ENCODE measurements at places on chromosomes 12 and 14.

GRCh38 chr12:92458996-92459395 lies 243.8 kb upstream of the PLEKHG7 start:
- DNase-seq, result no peak

- DNase-seq, result no peak
Observed at GRCh38 chr12:6061660-6062059, 62.8 kb downstream of the VWF start.

DNA sequence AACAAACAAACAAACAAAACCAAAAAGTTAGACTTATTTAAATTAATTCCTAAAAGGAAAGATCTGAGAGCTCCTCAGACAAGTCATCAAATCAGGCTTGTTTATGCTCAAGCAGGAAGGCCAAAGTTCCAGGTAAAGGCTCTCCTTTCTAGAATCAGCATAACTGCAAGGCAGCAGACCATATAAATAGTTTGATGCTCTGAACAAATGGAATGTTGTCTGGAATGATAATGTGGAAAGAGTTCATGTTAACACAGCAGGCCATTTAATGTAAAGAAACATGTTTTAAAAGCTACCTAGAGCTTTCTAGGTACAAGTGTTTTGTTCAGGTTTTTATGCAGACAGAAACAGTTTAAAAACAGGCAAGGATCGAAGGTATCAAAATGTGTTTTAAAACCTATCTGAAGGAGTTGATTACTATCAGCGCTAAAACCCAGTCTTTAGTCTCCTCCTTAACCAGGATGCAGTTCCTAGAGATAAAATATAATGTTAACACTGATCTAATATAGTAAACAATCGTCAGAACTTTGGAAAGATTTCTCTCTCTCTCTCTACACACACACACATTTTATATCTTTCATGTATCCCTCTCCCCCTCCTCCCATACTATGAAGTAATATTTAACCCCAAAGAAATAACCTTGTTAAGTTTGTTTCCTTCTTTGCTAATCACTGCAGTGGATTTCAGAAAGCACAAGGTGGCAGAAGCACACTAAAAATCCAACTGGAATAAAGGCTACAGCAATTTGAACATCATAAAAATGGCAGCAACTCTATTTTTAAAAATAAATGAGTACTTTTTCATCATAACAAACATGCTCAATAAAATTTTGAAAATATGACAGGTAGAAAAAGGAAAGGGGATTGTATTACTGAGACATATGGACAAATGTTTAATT lies 135.5 kb downstream of the PAWR start:
- DNase-seq, result no peak

GRCh38 chr14:36227802-36228201 lies 51.3 kb upstream of the PTCSC3 start:
- DNase-seq, result no peak

DNA sequence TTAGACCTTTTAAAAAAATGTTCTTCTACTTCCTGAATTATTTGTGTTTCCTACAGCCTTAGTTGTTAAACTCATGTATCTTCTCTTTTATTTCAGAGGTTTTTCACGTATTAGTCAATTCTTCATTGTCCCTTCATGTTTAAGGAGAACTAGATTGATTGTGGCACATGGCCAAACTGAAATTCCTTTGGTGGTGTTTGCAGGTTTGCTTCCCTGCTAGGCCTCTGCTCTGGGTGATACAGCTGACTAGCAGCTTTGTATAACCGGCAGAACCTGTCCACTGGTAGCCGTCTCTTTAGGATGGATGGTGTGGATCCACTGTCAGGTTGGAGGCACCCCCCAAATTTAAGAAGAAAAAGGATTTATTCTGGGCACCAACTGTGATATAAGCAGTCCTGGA lies 262.1 kb downstream of the FBXL14 start:
- DNase-seq, result no peak

DNA sequence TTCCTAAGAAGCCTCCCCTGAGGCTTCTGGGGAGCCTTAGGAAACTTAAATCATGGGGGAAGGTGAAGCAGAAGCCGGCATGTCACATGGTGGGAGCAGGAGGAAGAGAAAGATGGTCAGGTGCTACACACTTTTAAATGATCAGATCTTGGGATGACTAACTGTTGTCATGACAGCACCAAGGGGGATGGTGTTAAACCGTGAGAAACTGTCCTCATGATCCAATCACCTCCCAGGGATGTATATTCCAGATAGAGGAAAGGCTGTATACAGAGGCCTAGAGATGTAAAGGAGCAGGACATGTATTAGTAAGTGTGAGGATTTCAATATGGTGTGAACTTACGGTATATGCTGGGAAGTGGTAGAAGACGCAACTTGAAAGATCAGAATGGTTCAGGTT lies 121.1 kb downstream of the CAND1 start:
- no peak for DNase-seq

- no peak for DNase-seq
Observed at GRCh38 chr12:103956509-103957027, 9.1 kb upstream of the TDG start.

DNA sequence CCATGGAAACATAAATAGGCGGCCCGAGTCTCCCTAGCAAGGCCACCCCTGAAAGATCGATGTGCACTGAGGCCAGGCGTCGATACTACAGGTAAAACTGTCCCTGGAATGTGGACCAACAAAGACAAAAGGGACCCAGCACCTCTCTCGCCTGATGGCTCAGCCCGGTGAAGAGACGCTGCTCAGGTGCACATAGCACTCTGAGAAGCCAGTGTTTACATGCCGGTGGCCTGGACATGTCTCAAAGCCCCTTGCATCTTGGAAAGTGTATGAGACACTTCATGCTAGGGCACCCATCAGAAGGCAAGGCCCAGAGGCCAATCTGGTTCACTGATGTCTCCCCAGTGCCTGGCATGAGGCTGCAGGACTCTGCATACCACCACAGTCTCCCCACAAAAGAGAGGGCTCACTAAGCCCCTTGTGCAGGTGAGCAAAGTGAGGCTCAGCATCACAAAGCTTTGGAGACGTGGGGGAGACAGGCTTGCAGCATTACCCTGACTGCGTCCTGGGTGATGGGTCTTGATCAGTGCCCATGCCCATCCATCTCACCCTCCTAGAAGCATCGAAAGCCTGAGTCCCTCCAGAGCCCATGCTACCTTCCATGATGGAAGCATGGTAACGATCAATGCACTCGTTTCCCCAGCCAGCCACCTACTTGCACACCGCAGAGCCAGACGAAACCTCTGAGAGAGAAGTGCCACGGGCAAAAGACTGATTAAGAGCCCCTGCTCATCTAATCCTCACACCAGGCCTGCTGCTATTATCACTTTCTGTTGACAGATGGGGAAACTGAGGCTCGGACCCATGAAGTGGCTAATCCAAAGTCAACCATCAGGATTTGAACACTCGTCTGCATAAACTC lies 16.1 kb downstream of the BCL11B start:
- no peak for DNase-seq

DNA sequence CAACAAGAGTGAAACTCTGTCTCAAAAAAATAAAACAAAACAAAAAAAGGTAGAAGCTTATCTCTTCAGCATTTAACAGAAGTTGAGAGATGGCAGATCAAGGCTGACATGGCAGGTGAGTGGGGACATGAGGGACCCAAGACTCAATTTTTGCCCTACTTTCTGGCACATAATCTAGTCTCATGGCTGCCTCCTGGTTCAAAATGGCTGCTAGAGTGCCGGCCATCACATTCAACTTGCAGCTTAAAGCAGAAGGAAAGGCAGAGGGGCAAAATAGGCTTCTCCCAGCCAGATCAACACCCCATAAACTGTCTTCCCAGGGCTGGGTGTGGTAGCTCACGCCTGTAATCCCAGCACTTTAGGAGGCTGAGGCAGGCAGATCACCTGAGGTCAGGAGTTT lies 784.9 kb downstream of the MED13L start:
- no peak for DNase-seq

- DNase-seq, result peak; percentile 99
Observed at GRCh38 chr14:81533536-81534343, at the start of gene SEL1L. TSS of gene SEL1L (minus strand) at chr14:81533853. CDS start at chr14:81533744, 109 bp downstream.

DNA sequence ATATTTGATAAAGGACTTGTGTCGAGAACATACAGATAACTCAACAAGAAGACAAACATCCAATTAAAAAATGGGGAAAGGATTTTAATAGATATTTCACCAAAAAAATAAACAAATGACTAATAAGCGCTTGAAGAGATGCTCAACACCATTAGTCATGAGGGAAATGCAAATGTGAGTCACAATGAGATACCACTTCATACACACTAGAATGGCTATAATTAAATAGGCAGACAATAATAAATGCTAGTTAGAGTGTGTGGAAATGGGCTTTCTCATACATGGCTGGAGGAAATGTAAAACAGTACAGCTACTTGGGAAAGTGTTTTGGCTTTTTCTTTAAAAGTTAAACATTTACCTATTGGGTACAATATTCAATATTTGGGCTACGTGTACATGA lies 34.8 kb downstream of the DLK1 start:
- DNase-seq, result no peak

DNA sequence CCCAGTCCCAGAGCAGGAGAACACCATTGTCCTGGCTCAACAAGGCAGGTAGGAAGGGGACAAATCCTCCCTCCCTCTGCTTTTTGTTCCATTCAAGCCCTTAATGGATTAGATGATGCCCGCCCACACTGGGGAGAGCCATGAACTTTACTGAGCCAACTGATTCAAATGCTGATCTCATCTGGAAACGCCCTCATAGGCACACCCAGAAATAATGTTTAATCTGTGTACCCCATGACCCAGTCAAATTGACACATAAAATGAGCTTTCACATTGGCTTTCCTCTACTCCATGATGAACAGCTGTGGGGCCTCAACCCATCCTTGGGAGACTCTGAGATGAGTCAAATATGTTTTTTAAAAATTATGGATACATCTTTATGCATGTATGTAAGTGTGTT lies 141.8 kb downstream of the GALC start:
- DNase-seq, result no peak

- DNase-seq, result no peak
Observed at GRCh38 chr12:104740668-104741067, 217.4 kb downstream of the SLC41A2 start.

DNA sequence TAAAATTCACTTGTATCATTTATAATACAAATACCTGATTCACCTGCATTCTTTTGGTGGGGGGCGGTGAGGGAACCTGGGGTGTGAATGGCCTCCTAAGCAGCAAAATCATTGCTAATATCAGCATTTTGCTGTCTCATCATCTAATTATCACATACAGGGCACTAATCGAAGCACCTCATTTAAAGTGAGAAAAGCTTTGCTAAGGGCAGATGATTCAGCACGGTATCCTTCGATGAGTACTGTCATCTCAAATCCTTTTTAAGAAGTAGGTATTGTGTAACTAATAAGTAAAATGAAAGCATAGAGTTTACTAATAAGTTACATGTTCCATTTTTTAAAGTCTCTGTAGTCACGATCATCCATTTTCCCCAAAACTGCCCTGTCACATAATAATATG lies 278.1 kb upstream of the SOX5 start:
- DNase-seq, result no peak

DNA sequence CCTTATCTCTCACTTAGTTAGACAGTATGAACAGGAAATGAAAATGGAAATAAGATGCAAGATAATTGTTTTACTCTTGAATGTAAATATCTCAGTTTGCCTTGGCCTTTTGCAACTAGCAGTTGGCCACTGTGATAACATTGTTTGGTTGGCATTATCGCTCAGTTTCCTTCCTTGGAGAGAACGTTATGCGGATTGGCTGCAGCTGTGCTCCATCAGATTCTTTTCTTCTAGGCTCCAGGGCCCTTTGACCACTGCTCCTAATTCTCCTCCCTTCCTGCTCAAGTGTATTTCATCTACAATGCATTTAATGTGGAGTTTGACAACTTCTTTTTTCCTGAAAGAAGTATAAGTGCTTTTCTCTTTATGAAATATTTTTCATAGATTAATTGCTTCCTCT lies 284.2 kb downstream of the ADAMTS20 start:
- DNase-seq, result no peak

DNA sequence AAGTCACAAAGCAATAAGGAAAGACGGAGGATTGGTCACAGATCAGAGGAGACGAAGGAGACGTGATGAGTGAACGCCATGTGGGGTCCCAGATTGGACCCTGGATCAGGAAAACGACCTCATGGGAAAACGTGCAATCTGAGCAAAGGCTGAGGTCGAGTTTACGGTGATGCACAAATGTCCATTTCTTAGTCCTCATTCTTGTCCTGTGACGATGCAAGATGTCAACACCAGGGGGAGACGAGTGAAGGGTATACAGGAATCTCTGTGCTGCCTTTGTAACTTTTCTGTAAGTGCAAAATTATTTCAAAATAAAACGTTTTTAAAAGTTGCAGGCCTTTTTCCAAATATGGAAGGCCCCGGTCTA lies 329.8 kb downstream of the MED13L start:
- DNase-seq, result no peak

DNA sequence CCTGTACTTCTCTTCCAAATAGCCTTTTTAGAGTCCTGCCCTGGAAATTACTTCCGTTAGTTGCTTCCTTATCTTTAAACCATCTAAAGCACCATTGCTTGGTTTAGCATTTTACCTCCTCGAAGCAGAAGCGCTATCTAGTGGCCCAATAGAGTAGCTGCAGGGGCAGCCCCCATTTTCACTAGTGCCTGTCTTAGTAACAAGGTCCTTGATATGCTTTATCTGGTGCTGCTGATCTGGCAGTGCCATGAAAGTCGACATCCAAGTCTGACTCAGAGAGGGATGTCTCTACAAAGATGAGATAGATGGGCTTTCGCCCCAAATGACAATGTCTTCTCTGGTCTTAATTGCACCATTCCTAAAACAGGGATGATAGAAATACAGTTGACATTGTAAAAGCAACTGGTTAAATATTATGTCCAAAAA lies 25.0 kb upstream of the CIT start:
- DNase-seq, result peak; percentile 48

GRCh38 chr14:87995500-87996290 lies 2.7 kb upstream of the GALC start:
- no peak for DNase-seq

- DNase-seq, result peak; percentile 83
Observed at GRCh38 chr14:68794130-68794850, 1.4 kb upstream of the ZFP36L1 start.

GRCh38 chr14:73290279-73290678 lies 53.0 kb downstream of the PAPLN start:
- no peak for DNase-seq

DNA sequence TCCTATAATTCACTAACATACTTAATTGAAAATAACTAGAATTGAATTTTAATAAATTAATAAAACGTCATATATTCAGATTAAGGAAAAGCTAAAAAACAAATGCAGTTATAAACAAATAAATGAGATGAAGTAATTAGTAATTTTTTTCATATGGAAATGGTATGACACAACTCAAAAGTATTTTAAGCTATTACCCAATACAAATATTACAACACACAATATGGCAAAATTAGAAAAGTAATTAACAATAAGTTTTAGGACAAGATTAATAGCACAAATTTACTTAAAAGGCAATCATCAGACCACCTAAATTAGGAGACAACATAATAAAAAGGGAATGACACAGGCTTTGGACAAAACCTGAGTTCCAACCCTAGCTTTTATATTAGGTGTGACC lies 81.7 kb downstream of the EEA1 start:
- DNase-seq, result no peak

GRCh38 chr12:13289653-13290289 lies 93.2 kb downstream of the EMP1 start:
- no peak for DNase-seq
